Activated T-cell treated with anti-CD3 and anti-CD28 coated beads, Interleukin-2, amount 50 U/mL, for 72 hours (primary cell): ENCODE measurements at places on chromosomes 7 and 10. TPM values are rescaled to one million over a fixed set of nuclear protein-coding genes. Genes with fewer than 3 reads are reported as not detected.
A peak's percentile ranks its signal among the peaks of the same experiment; 100 is the strongest.

DNA sequence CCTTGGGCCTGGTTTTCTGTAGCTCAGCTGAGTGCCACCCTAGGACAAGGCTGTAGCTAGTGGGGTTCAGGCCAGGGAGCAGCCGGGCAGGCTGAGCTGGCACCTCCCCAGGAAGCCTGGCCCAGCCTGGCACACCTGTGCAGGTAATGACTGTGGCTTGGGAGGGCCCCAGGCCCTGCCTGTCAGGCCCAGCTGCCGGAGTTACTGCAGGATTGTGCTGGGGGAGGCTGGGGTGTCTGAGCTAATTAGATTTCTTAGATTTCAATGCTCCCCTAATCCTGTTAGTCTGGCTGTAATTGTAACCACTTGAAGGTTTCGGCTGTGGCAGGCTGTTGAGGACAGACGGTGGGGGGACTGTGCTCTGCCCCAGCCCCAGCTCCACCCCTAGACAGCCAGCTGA lies 6.0 kb downstream of the ZMIZ1 start:
- no peak for DNase-seq

DNA sequence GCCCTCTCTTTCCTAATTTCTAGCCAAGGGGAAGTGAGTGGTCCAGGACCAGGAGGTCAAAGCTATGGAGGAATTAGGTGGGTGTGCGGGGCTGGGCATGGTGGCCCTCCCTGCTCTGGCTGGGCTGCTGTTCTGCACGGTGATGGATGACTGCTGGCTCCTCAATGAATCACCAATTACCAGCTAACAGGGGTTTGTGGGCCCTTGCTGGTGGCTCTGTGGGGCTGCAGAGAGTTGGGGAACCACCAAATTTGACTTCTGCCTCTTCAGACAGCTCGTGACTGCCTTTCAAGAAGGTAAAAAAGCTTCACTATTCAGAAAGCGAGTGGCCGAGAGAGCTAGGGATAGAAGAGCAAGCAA lies 35.0 kb upstream of the HABP2 start:
- no peak for DNase-seq

- DNase-seq = no peak
Measured at GRCh38 chr7:103949374-103949773, 40.1 kb downstream of the RELN start.

- DNase-seq = no peak
Measured at GRCh38 chr10:124798364-124798763, 3.3 kb upstream of the ABRAXAS2 start.

ECHDC3 gene
- 4.3 TPM for total RNA-seq

PCLO gene
- 0.02 TPM for total RNA-seq

DNA sequence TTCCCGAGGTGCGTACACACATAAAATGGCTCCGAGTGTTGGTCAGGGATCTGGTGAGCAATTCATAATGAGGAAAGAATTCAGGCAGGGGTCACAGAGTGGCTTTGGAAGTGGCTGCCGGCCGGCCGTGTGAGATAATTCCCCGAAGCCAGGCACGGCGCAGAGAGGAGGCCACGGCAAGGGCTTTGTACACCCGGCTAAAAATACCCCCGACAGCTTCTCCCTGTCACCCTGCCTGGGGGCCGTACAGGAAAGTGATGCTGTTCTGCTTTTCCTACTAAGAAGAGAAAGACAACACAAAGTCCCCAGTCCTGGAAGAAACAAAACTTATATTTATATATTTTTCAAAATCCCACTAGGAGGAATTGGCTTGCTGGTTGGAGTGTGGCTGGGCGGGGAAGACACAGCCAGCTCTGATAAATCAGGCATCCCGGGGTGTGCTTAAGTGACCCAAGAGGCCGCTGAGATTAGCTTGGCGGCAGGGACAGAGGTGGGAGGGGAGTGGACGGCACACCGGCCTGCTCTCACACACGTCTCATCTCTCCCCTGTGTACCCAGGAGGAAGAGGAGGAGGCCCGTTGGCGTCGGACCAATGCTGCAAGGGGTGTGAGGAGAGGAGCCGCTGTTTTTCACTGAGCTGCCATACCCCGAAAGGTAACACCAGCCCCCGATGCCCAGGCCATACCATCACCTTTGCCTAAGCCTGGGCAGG lies 70.5 kb downstream of the ZMIZ1 start:
- DNase-seq = no peak

GRCh38 chr7:91435381-91436059 lies 171.3 kb downstream of the FZD1 start:
- no peak for DNase-seq

EFCAB10 gene
- not detected for total RNA-seq

GRCh38 chr7:11690395-11690794 lies 141.6 kb downstream of the THSD7A start:
- DNase-seq = no peak

GRCh38 chr10:132438091-132439024 lies 41.4 kb downstream of the PWWP2B start:
- no peak for DNase-seq

BTBD16 gene
- not detected for total RNA-seq

FAM131B gene
- 3.1 TPM for total RNA-seq

GRCh38 chr10:86107131-86107530 lies 259.5 kb downstream of the GRID1 start:
- DNase-seq = no peak

RSU1 gene
- total RNA-seq = 53.1 TPM

ENTPD1 gene
- 12.9 TPM for total RNA-seq

DNA sequence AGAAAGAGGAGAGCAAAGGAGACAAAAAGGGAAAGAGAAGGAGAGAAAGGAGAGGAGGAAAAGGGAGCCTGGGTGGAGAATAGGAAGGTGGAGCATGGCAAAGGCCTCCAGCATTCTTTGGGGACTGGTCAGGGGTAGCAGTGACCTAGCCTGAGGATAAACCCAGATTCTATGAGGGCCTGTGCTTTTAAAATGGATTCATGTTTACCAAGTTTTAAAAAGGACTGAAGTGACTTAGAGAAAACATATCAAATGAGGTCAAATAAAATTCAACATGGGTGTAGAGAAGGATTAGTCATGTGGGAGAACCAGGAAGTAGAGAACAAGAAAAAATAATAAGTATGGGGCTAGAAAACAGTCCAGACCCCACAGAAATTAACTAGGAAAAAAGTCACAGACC lies 20.7 kb downstream of the CREB3L2 start:
- DNase-seq = no peak

PHKG1 gene
- 1.3 TPM for total RNA-seq

DNA sequence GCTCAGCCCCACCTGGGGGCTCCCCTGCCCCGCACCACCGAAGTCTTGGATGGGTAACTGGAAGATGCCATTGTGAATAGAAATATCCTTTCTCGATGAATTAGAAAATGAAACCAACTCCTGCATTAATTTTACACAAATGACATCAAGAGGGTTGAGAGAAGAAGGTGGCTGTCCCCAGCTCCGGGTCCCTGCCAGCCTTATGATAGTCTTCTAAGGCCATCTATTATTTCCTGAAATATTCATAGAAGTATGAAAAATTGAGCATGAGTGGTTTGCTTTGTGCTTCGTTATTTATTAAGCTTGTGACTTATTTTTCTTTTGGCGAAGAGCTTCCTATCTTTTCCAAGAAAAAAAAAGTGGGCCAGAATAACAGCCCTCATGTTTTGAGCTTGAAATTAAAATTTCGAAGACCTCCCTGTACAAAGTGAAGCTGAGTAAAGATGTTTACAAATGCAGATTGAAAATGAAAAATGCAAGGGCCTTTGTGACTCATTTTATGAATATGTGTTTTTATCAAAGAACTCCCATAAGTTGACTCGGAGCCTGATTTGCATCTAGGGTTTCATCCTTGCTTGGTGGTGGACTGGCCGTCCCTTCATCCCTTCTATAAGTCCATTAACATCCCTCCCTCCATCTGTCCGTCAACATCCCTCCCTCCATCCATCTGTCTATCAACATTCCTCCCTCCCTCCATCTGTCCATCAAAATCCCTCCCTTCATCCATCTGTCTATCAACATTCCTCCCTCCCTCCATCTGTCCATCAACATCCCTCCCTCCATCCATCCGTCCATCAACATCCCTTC lies 20.5 kb upstream of the CFAP46 start:
- no peak for DNase-seq

HOXA5 gene
- 0.14 TPM for total RNA-seq

EBLN1 gene
- total RNA-seq = not detected

SFTPA2 gene
- total RNA-seq = not detected

GRCh38 chr7:116395141-116395791 lies 104.3 kb upstream of the CAV2 start:
- no peak for DNase-seq

AKR1C3 gene
- total RNA-seq = 0.96 TPM

- DNase-seq = no peak
Measured at GRCh38 chr7:106840342-106840741, 24.7 kb upstream of the PIK3CG start.

- DNase-seq = no peak
Measured at GRCh38 chr7:139681812-139682135, 96.0 kb downstream of the HIPK2 start.

GRCh38 chr7:83011954-83012353 lies 150.7 kb downstream of the PCLO start:
- no peak for DNase-seq

GRCh38 chr10:21498377-21498776 lies 27.1 kb downstream of the SKIDA1 start:
- no peak for DNase-seq

CASTOR2 gene
- total RNA-seq = 5.6 TPM

DNA sequence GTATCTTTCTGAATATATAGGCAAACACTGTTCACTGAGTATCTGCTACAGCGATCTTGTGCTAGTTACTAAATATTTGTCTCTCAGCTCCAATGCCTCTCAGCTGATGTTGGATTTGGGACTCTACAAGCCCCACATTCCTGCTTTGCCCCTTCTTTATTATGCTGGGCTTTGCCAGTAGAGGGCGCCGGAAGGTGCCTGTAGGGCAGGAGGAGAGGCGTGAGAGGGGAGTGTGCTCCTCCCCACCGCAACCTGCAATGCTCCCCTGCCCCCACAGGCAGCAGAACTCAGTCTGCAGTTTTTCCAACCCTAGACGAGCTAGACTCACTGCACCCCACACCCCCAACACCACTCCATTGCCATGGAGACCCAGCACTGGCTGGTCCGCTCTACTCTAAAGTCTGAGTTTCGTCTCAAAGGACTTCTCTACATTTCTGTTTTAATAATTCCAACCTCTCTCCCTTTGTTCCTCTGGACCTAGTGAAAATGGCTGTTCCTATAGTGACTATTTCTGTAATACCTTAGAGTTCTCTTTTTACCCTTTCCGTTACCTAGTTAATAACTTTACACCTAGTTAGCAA lies 337.6 kb downstream of the CCSER2 start:
- DNase-seq = peak; percentile 26

DNA sequence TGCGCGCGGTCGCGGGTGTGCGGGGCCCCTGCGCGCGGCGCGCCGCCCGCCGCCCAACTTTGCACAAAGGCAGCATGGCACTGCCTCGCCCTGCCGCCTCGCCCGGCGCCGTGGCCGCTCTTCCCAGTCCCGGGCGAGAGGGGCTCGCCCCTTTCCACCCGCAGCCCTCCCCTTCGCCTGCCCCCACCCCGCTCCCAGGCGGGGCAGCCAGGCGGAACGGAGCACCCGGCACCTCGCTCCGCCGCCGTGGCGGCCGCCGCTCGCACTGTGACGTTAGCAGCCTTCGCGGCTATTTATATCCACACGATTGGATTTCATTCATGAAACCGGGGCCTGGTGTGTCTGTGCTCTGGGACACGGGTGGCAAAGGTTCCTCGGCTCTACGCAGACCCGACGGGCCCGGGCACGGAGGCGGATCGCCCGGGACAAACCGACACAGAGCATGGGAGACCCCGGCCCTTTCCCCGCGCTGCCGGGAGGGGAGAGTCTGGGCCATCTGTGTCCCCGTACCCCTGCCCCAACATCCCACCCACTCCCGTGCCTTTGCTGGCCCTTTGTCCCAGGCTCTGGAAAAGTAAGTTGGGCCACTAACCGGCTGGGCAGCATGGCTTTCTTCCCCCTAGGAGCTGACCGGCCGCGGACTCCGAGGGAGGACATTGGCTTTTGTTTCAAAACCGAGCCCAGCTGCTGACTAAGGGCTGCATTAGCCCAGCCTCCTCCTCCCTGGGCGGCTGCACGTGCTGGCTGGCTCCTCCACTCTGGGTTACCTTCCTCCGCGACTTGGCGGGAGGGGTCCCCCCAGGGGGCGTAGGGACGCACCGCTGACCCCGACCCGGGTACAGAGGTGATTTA lies at the start of gene RHOBTB1:
RHOBTB1 (minus strand) TSS at position 128 of the 852 bp plus-strand sequence. CDS start 32,643 bp downstream, outside the sequence.
- peak; percentile 24 for DNase-seq

DNA sequence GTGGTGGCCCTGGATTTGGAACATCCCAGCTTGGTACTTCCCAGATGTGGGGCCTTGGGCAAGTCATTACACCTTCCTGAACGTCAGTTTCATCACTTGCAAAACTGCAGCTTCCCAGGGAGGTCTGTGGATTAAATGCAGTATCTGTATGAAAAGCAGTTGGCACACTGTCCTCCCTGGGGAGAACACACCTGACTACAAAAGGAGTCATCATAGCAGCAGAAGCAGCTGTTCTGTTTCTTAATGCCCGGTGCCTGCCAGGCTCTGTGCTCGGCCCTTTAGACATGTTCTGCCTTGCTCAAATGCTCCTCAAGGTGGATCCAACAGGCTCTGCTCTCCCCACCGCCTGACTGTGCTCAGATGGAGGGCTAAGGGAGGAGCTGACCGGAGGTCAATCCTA lies 31.0 kb downstream of the CDCA7L start:
- DNase-seq = no peak

- no peak for DNase-seq
Measured at GRCh38 chr10:17647326-17647725, 3.4 kb downstream of the STAM start.

NYAP1 gene
- total RNA-seq = 0.67 TPM

DNA sequence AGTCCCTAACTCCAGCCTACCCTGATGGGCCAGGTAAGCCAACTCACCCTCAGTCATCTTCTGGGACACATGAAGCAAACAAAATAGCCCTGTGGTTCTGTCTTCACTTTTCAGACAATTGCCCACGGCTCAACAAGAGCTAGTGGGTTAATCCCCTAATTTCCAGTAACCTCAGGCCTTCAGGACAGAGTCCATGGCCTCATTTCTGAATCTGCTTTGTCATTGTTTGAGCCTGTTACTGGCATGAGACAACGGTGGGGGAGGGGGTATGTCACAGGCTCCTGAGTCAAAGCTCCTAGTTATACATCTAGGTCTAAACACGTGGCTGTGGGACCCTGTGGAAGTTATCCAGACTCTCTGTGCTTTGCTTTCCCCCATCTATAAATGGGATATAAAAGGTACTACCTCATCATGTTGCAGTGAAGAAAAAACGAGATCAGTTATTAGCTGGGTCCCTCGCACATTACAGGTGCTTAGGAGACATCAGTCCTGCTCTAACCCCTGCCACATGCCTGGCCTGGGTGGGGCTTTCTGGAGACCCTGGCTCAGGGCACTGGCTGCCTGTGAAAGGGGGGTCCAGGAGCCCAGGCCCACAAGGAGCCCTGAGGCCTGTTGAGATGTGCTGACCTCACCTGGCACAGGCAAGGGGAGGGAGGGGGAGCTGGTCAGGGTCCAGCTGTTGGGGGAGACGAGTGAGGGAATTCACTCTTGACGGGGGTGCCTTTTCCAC lies 16.5 kb downstream of the MAT1A start:
- DNase-seq = no peak

GRCh38 chr10:76130892-76131291 lies 699.5 kb downstream of the LRMDA start:
- DNase-seq = no peak

ASB15 gene
- total RNA-seq = not detected

GATA3 gene
- total RNA-seq = 50.2 TPM

GRCh38 chr7:28672397-28672797 lies 260.1 kb downstream of the CREB5 start:
- no peak for DNase-seq

PRPS1L1 gene
- total RNA-seq = not detected

CYP2E1 gene
- total RNA-seq = 1.4 TPM

SLC39A12 gene
- total RNA-seq = not detected

GRCh38 chr10:48634198-48634983 lies 29.5 kb upstream of the ARHGAP22 start:
- DNase-seq = peak; percentile 39

GRCh38 chr10:116001262-116001857 lies 271.6 kb downstream of the GFRA1 start:
- no peak for DNase-seq
